Esophagus squamous epithelium (tissue), 5 donors: ENCODE measurements at places on chromosomes 11 and 22.

GRCh38 chr11:66915866-66916265 is 42.3 kb downstream of the PC start:
- no peak for DNase-seq

DNA sequence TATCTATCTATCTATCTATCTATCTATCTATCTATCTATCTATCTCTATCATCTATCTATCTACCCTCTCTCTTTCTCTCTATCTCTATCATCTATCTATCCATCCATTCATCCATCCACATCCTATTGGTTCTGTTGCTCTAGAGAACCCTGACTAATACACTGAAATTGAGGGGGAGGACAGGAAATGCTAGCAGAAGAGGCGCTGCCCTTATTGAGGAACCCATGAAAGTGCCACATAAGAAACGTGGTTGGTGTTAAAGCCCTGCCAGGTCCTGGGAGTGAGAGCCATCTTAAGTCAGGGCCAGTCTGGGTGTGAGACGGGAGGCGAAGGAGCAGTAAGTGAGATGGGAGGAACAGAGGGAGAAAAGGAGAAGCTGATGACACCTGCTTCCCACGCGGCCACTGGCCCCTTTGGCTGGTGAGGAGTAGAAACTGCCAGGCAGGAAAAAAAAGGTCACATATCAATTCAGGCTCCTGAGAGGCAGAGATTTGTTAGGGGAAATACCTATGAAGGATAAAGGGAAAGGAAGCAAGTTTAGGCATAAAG is 87.9 kb upstream of the PLET1 start:
- no peak for DNase-seq

DNA sequence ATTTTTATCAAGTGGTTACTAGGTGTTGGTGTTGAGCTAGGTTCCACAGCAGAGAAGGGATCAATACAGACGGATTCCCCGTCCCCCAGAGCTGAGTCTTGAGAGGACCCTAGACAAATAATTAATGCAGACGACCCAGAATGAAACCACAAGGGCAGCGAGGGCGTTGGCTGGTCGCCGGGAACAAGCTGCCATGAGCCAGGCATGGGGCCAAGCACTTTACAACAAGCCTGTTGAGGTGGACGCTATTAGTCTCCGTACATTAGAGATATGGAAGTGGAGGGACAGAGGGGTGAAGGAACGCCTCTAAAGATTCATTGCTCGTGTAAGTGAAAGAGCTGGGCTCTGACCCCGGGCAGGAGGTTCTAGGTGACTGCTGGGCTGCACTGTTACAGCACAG is 77.1 kb upstream of the EIF3D start:
- DNase-seq, result no peak

DNA sequence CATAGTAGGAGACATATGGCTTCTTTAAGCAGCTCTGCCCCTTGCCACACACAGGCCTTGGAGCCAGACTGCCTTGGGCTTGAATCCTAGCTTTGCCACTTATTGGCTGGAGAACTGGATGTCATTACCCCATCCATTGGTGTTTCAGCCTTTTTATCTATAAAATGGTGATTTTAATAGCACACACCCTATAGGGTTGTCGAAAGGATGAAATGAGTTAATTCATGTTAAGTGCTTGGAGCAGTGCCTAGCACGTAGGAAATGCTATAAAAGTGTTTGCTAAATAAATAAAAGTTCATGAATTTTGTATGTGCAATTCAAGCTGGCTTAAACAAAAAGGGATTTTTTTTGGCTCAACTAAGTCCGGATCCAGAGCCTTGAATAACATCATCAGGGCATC is 120.7 kb downstream of the TIMP3 start:
- DNase-seq, result no peak

GRCh38 chr22:46650078-46650810 is 30.1 kb downstream of the GRAMD4 start:
- DNase-seq, result no peak

- no peak for DNase-seq
These were observed 2.4 kb upstream of the TRIM68 start for GRCh38 chr11:4610258-4610935.

- no peak for DNase-seq
These were observed 30.1 kb upstream of the FADD start for GRCh38 chr11:70173018-70173417.

DNA sequence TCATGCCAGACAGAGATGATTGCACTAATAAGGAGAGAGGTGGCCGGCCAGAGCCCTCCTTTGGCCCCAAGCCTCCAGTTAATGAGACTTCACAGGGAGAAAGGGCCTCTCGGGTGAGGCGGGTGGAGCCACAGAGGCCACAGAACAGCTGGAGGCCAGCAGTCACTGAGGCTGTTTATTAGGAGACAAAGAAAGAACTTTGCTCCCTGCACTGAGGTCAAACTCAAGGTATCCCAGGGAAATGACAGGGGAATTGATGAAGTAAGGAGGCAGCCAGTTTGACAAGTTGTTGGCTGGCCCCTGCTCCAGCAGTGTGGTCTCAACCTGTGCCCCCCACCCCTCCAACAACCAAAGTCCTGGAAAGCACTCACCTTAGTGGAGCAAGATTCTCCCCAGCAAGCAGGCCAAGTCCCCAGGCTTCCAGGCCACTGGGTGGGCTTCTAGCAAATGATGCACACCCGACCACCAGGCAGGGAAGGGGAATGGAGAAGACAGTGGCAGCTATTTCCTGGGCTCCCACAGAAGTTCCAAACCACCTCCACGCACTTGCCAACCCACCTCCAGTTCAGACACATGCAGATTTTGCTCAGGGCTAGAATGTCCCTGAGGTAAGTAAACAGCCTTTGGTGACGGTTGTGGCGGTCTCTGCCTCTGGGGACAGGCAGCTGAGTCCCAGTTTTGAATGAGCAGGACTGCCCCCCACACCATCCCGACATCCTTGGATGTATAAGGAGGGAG is 53.2 kb downstream of the RPUSD4 start:
- no peak for DNase-seq

- DNase-seq, result no peak
These were observed 4.6 kb downstream of the LGALS12 start for GRCh38 chr11:63510360-63511047.

DNA sequence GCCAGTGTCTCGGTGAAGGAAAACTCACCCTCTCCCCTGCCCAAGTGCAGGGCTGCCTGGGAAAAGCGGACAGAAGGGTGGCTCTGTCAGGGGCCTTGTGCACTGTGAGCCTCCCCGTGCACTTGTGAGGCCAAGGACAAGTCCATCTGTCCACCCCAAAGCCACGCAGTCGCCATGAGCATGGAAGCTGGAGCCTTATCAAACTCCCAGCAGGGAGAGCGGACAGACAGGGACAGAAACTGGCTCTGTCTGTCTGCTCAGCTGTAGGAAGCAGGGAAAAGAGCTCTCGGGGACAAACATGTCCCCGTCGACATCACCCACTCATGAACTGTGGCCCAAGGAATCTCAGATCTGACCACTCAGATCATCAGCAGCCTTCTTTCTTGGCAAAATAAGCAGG is 1385.4 kb downstream of the TBC1D22A start:
- DNase-seq, result no peak

DNA sequence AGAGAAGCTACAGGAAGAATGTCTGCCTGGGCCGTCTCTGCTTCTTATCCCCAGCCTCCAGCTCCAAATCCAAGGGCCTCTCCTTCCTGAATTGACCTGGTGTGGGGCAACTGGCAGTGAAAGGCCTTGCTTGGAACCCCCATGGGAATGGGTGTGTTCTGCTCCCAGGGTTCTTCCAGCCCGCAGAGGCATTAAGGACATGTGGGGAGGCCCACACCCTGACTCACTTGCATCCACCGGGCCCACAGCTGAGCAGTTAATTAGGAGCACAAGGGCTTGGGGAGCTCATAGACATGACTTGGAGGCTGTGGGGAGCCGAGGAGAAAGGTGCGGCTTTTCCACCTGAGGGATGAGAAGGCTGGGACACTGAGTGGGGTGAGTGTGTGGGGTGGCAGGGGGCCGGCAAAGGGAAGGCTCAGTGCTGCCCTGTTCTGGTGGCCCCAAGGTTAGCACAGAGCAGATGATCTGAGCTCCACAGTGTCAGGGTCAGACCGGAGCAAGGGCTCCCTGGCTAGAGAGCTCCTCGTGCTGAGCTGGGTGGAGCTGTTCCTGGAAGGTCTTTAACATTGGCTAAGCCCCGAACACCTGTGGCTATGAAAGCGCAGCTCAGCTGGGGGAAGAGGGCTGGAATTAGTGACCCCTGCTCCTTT is 64.5 kb upstream of the NECTIN1 start:
- DNase-seq, result no peak

- no peak for DNase-seq
These were observed 27.6 kb upstream of the LRRC10B start for GRCh38 chr11:61480994-61481335.
